ENCODE measurements at places on chromosomes 7 and 10. TPM values are rescaled to one million over a fixed set of nuclear protein-coding genes. Genes with fewer than 3 reads are reported as not detected.

Gene PDSS1
- total RNA-seq = 2.8 TPM

Gene CPED1
- total RNA-seq = 36.9 TPM

Gene FBH1
- total RNA-seq = 131 TPM

Gene PDE6C
- not detected for total RNA-seq

Gene POT1
- total RNA-seq = 35.2 TPM

Gene EVX1
- not detected for total RNA-seq

Gene AHR
- 64.7 TPM for total RNA-seq

Gene DTX2
- 3.0 TPM for total RNA-seq

Gene ACSM6
- not detected for total RNA-seq

Gene MYL10
- total RNA-seq = not detected

Gene MALRD1
- 0.16 TPM for total RNA-seq

Gene TEX36
- not detected for total RNA-seq

Gene DRGX
- total RNA-seq = not detected

Gene HILPDA
- total RNA-seq = 10.1 TPM

Gene HABP2
- not detected for total RNA-seq

Gene HOXA2
- total RNA-seq = 0.43 TPM

Gene FBXW4
- 49.0 TPM for total RNA-seq

Gene BET1
- total RNA-seq = 18.9 TPM

Gene CPA2
- not detected for total RNA-seq

Gene PDE1C
- 0.09 TPM for total RNA-seq

Gene LGI1
- not detected for total RNA-seq

Data from bronchial smooth muscle cell (primary cell).